ENCODE measurements at places on chromosomes 7 and 10.
A peak's percentile ranks its signal among the peaks of the same experiment; 100 is the strongest.

DNA sequence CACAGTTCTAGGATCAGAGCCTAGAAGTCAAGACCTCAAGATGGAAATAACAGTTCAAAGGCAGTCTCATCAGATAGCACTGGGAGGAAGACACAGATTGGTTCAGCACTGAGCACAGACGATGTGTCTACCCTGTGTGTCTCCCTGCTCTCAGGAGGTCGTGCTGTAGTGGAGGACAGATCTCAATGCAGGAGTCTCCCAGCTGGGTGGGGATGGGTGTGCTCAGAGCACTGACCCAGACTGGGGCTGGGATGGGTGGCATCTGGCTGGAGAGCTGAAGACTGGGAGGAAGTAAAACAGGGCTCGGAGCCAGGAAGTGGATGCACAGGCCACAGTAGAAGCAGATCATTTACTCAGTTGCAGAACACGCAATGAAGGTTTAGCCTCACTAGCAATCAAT lies 69.5 kb upstream of the GDF10 start:
- DNase-seq, result no peak

DNA sequence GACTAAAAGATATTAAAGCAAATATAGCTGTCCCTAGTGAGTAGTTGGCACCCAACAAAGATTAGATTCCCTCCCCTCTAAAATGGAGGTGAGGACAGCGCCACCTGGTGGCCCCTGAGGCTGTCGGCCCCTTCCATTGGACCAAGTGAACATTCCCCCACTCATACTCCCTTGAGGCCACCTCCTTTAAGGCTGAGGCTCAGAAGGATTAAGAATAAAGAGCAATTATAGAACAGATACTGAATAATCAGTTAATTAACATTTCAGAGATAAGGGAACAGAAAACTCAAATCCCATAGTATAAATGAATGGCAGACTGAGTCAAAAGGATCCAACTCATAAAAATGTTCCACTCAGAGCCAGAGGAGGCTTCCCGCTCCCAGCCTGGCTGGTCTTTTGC lies 130.4 kb upstream of the GHITM start:
- no peak for DNase-seq

- no peak for DNase-seq
Measured at GRCh38 chr10:61682323-61682722, 19.6 kb downstream of the CABCOCO1 start.

DNA sequence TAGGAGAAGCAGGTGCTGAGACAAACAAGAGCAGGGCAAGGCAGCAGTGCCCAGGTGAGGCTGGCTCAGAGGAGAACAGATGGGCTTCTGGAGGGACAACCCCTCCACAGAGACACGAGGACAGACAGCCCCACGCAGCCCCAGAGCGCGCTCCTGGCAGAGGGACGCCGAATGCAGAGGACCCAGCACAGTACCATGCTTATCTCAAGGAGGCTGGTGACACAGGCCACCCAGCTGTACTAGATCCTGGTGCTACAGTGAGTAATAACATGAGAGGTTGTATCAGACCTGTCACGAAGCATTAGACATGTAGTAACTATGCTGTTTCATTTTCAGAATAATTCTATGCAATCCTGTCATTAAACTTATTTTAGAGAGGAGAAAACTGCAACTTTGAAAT lies 60.4 kb upstream of the NCAPG2 start:
- DNase-seq, result no peak

DNA sequence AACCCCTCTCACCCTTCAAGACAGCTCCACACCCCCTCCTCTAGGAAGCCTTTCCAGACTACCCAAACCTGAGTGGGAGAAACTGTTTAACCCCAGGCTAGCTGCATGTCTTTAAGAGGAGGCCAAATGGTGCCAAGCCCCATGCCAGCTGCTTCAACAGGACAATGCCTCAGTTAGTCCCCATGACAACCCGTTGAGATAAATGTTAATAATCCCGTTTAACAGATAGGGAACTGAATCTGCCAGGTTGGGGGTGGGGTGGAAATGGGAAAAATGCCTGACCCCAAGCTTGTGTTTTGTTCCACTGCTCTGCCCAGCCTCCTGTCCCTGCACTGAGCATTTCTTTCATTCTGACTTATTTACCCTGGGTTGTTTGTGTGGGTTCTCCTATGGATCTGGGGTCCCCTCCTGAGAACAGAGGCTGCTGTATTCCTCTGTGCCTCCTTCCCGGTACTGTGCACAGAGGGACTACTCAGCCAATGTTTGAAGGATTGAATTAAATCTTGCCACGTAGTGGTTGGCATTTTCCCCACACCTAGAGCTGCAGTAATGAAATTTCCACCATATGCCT lies 452.6 kb upstream of the ZMIZ1 start:
- no peak for DNase-seq

DNA sequence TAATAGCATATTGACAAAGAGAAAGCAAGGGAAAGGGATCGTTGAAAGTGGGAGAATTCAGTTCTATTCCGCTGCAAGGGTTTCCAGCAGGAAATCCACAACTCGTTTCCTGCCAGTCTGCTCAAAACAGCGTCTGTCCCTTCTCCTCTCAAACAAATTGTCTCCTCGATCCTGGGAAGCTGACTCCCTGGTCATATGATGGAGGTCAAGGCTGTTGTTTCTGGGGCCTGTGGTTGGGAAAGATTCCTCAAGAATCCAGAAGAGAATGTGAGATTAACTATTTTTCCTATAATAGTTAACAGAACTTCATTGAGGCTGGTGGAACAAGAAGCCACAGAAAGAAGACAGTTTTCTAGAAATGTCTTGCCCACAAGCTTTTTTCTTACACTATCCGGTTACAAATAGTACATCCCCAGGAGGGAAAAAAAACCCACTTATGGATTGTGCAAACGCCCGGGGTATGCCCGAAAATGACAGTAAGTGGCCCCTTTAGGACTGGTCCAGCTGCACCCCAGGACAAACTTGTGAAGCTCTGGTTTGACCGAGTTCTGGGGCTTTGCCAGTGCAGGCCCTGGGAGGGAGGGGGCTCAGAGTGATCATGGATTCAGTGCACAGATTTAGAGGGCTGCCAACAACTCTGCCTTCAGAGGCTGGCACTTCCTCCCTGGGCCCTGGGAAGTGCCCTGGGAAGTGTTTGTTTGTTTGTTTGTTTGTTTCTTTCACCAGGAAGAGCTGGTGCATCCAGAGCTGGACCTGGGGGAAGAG lies 49.4 kb upstream of the CTBP2 start:
- DNase-seq, result no peak

GRCh38 chr7:29434380-29434768 lies 129.3 kb upstream of the PRR15 start:
- no peak for DNase-seq

DNA sequence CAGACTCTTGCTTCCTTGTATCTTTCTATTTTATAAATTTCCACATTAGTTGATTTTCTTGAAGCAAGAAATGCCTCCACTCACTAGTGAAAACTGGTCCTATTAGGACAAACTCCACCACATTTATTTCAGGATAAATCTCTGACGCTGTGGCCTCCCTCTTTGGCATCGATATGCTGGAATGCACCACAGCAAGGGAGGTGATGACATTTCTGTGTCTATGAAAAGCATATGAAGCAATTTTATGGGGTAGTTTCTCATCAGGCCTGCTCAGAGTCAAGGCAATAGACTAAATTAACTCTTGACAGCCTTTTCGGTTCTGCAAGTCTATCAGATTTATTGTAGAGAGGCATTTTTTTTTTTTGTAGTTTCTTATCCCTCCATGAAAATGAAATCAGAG lies 304.4 kb downstream of the ZEB1 start:
- DNase-seq, result peak; percentile 57

DNA sequence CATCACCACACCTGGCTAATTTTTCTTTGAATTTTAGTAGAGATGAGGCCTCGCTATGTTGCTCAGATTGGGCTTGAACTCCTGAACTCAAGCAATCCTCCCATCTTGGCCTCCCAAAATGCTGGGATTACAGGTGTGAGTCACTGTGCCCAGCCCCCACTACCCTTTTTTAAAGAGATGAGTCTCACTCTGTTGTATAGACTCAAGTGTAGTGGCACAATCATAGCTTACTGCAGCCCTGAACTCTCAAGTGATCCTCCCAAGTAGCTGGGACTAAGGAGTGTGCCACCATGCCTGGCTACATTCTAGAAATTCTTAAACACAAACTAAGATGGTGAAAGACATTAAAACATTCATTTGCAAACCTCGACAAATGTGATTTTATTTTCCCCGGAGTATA lies 12.6 kb downstream of the SYPL1 start:
- no peak for DNase-seq

DNA sequence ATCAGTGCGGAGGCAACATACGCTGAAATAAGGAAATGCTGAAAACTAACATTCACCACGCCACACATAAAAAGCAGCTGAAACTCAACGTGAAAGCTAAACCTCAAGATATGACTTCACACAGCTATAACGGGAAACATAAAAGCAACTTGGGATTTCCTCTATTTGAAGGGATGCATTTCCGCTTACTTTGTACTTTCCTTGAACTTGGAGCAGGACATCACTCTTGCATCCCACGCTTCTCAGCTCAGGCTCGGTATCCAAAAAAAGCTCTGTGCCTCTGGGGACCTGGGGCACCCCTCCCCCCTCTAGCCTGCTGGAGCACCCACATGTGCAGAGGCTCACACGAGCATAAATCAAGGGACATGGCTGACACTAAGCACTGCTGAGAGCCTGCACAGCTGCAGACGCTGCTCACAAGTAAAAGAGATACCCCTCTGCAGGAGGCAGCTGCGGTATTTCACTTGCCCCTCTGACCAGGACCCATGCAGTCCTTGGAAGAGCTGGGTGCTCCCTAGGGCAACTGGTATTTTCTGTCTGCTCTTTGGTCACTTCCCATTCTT lies 34.2 kb downstream of the PARD3 start:
- DNase-seq, result peak; percentile 50

GRCh38 chr10:59917922-59918321 lies 11.6 kb upstream of the CCDC6 start:
- DNase-seq, result no peak

- DNase-seq, result no peak
Measured at GRCh38 chr10:83182076-83182475, 957.2 kb upstream of the GHITM start.

- no peak for DNase-seq
Measured at GRCh38 chr10:62699148-62699547, 105.4 kb upstream of the ADO start.

- no peak for DNase-seq
Measured at GRCh38 chr7:29199776-29200175, 5.2 kb downstream of the CHN2 start.

DNA sequence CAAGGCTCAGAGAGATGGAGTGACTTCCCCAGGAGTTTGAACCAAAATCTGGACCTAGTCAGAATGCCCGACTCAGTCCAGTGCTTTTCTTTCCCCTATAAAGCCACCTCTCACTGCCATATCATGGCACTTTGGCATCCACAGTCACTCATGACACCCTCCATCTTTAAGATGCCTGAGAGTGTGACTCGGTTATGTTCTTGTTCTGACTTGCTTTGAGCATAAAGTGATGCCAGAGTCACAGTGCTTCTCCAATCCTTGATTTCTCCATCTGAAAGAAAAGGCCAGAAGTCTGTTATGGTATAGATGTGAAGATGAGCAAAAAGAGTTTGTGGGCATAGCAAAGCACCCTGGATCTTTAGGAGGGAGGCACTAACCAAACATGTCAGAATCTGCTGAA lies 538.1 kb downstream of the SORCS1 start:
- no peak for DNase-seq

DNA sequence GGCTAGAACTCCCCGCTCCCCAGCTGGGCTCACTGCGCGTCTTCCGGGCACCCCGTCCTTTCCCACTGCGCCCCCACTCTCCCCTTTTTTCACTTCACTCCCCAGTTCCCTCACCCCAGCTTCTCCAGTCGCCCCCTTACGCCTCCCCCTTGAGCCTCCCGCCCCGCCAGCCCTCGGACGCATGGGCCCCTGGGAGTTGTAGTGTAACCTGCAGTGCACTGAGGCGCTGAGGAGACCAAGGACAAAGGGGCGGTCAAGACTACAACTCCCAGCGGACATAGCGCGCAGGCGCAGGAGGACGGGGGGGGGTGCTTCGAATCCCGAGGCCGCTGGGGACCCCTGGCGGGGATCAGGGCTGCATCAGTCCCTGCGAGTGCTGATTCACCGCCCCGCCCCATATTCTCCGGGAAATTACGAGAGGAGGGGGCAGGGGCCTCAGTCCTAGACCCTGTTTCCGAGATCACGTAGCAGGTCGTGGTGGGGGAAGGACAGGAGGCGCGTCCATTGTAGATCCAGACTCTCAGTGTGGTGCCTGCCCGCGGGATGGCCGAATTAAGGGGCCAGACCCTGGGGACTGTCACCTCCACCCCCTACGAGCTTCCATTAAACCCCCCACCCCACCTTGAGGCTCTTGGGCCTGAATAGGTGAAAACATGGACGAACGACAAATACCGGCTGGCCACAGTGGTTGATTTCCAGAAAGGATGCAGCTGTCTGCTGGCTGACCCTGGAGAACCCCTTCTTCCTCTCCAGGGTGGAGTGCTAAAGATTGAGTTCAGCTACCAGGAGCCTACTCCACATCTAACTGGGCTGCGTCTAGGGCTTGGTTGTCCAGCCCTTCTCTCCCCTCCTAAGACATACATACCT lies 553 bp upstream of the YWHAG start:
- DNase-seq, result peak; percentile 99

DNA sequence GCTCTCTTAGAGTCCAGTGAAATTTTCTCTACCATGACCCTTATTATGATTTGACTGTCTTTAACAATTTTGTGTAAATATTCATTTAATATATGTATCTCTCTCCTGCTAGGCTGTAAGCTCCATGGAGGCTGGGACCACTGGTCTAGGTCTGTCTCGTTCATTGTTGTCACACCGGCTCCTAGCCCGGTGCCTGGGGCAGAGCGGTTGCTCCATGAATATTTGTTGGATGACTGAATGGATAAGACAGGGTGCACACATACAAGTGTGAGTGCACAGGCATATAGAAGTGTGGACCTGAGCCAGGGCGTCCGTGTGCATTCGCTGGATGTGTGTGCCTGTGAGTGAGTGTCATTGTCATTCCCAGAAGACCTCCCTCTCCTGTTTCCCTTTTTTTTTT lies 20.9 kb upstream of the LBX1 start:
- no peak for DNase-seq

GRCh38 chr10:10865913-10866312 lies 151.8 kb upstream of the CELF2 start:
- no peak for DNase-seq

DNA sequence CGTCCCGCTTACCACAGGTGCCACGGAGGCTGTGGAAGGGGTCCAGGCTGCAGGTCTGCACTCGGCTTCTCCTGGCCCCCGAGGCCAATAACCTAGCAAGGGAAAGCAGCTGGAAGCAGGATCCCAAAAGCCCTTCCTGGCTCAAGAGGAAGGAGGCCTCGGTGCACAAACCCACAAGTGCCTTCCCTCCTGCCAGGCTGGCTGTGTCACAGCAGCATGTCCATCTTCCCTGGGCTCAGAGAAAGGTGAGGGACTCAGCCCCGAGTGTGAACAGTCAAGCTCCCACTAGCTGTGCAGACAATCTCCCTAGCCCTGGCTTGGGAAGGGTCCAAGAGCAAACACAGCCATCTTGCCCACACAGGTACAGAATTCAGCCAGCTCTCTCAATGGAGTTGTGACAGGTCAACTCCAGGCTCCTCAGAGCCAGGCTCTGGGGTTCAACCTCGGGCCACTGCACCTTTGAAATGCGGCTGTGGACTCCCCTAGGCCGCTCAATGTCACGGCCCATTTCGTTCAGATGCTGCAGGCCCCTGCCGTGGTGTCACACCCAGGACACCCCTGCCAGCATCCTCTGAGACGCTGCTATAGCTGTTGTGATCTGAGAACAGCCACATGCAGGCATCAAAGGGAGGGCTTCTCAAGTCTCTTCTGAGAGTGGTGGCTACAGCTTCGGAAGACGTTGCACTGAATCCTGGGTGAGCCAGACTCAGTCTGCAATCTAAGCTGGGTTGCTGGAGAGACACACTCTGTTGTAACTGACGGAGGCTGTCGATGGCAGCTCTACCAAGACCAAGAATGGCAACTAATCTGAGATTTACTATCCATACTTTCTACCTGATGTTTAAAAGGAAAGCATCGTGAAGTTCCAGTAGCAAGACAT lies 137.9 kb downstream of the DIP2C start:
- DNase-seq, result no peak

Measured in psoas muscle (tissue), 8 donors.